Suppressor macrophage (primary cell): ENCODE measurements at places on chromosomes 5 and 9.
A peak's percentile ranks its signal among the peaks of the same experiment; 100 is the strongest.

- no peak for DNase-seq
These were observed 50.1 kb downstream of the ADAMTS2 start for GRCh38 chr5:179294891-179295777.

DNA sequence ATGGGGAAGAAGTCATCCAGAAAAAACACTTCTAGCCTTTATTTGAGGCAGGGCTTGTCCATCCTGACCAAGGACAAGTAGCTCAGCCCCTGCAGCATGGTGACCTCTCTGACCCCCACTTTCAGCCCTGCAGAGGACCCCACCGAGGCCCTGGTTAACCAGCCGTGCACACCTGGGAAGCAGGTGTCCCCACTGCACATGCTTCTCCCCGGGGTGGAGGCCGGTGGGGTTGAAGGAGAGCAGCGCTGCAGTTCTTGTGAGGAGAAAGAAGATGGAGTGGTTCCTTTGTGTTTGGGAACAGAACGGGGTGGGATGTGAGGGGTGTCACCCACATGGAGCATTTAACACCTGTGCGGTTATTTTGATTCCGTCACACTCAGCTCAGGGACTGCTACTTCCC lies 21.1 kb upstream of the ZBTB34 start:
- no peak for DNase-seq

DNA sequence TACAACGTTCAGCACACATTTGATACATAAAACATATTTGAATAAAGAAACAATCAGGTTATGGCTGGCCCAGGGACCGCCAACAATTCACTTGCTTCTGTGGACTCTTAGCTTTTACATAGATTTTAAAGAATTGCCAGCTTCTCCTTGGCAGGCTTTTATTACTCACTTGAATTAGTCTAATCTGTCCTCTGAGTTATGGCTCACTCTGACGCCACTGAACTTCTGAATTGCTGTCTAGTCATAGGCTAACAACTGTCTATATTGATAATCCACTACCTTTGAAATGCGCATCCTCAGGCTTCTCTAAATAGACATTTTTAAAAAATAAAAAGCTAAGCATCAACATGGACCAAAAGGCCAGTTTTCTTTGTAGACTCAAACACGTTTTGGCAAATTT lies 317.4 kb upstream of the SGCD start:
- no peak for DNase-seq

- DNase-seq = no peak
These were observed 1.7 kb downstream of the SH3PXD2B start for GRCh38 chr5:172452398-172453205.

DNA sequence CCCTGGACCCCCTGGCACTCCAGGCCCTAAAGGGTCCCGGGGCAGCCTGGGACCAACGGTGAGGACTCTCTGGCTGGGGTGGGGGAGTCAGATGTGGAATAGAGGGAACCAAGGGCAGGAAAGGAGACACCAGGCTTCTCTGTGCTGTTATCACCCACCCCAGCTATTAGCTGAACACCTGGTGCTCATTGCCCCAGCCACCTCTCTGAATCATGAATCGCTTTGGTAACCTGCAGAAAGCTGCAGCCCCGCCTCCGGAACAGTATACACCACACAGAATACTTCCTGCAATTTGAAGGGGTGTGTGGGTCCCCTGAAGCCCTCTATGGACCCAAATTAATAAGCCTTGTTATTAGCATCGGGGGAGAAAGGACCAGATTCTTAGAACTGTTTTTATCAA lies 40.4 kb upstream of the ORM1 start:
- DNase-seq = no peak

GRCh38 chr5:57685516-57686255 lies 203.1 kb upstream of the ACTBL2 start:
- DNase-seq = no peak

DNA sequence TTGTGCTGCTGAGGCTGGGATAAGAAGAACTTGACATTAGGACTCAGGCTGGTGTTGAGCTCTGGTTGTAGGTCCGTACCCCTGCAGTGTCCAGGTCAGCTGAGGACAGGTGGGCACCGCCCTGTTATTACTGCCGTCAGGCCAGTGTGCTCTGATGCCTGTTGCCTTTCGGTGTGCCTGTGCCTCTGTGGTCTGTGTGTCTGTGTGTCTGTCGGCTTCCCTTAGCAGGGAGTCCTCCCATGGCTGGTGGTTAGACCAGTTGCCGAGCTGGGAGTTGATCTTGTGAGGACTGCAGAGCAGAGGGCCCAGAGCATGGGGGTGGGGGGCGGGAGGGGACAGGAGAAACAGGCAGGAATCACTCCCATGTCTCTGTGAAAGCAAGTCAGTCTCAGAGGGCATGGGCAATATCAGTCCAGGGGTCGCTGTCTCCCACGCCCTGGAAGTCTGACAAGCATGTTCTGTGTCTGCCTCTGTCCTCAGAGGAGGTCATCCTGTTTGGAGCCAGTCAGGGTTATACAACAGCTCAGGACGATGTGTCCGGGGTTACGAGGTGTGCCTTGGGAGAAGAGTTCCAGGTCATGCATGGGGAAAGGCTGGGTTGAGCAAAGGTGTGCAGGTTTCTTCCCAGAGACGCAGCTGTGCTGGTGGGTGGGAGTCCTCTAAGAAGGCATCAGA lies 67.3 kb upstream of the GARNL3 start:
- no peak for DNase-seq

GRCh38 chr5:143819716-143820115 lies 7.8 kb downstream of the HMHB1 start:
- DNase-seq = no peak

GRCh38 chr9:75149841-75150241 lies 61.5 kb downstream of the OSTF1 start:
- peak; percentile 58 for DNase-seq

- DNase-seq = no peak
These were observed 42.0 kb downstream of the CRB2 start for GRCh38 chr9:123397975-123398374.

DNA sequence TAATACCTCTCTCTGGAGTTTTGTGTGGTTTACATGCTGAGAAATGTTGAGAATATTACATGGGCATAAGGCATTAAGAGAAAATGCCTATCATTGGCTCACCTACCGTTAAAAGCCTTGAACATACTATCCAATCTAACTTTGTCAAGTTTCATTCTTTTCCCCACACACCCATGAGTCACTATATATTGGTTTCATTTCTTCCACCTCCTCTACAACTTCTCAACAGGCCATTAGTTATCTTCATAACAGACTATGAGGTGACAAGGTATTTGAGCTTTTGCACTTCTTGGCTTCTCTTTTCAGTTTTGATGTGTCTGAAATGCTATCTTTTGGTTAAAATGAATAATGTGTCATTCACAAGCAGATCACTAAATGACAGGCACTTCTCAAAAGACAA lies 288.0 kb downstream of the KCNN2 start:
- DNase-seq = no peak

- no peak for DNase-seq
These were observed 57.3 kb downstream of the MED10 start for GRCh38 chr5:6321078-6321477.

DNA sequence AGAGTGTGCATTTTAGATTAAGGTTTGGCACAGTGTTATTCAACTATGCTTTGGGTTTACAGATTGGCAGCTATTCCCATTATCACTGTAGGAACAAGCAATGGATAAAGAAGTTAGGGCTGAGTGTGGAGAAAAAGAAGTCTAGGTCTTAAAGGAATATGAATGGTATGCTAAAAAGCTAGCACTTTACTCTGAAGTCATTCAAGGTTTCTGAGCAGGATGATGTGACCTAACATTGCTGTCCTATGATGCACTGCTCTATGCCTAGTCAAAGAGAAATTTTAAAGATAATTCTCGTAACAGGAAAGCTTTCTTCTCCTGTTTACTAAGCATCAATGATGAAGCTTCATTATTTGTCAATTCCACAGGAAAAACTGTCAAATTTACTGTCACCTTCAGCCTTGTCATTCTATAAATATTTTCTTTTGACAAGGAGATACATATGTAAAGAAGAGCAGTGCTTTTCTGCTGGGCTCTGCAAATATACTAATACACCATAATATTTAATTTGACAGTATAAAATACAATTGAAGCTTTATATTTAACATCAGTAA lies 476.1 kb upstream of the PTPRD start:
- DNase-seq = no peak

GRCh38 chr5:119390404-119390803 lies 34.6 kb downstream of the TNFAIP8 start:
- DNase-seq = no peak

DNA sequence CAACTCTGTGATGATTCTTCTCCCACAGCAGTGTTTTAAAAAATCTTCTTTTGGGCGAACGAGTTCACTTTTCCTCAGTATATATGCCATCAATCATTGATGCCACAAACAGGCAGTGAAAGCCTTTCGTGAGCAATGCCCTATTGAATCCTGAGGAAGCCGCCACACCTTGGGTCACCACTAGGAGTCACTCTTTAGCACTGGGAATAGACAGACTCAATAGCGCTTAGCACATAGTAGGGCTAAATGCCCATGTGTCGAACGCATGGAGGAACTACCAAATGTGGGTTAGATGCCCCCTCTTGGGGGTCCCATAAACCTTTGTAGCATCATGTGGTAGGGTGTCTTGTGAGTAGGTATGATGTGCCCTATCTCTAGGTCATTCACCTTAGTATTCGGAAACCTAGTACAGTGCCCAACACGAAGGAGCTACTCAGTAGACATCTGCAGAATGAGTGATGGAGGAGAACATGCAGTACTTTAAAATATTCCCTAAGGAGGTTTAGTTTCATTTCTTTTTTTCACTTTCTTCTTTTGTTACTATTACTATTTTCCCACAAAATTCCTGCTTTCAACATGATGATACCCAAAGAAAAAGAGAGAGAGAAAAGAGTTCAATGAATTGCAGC lies 603.7 kb downstream of the BNC2 start:
- DNase-seq = peak; percentile 51

DNA sequence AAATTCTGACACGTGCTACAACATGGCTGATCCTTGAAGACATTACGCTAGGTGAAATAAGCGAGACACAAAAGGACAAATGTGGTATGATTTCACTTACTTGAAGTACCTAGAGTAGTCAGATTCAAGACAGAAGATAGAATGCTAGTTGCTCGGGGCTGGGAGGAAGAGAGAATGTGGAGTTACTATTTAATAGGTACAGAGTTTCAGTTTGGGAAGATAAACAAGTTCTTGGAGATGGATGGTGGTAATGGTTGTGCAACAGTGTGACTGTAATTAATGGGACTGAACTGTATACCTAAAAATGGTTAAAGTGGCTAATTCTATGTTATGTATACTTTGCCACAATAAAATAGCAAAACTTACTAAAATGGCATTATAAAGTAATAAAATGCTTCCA lies 34.4 kb downstream of the PAM start:
- DNase-seq = no peak

GRCh38 chr9:14148501-14149103 lies 165.3 kb downstream of the NFIB start:
- DNase-seq = no peak

DNA sequence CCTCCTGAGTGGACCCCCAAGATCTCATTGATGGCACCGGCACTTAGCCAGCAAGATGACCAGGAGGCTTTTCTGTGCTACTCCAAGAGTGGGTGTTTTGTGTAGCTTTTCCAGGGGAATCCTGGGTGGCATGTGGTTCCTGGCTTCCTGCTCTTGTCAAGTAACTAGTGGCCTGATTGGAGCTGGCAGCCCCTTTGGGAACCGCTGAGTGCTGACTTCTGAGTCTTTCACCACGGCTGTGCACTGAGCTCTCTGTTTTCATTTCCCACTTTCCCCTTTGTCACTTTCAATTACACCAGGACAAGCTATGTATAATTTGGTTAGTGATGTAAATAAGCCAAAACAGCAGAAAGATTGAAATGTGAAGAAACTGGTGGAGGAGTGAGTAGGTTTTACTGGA lies 255.4 kb downstream of the GOLPH3 start:
- no peak for DNase-seq

- no peak for DNase-seq
These were observed 164.0 kb downstream of the ARL15 start for GRCh38 chr5:54146390-54146789.

DNA sequence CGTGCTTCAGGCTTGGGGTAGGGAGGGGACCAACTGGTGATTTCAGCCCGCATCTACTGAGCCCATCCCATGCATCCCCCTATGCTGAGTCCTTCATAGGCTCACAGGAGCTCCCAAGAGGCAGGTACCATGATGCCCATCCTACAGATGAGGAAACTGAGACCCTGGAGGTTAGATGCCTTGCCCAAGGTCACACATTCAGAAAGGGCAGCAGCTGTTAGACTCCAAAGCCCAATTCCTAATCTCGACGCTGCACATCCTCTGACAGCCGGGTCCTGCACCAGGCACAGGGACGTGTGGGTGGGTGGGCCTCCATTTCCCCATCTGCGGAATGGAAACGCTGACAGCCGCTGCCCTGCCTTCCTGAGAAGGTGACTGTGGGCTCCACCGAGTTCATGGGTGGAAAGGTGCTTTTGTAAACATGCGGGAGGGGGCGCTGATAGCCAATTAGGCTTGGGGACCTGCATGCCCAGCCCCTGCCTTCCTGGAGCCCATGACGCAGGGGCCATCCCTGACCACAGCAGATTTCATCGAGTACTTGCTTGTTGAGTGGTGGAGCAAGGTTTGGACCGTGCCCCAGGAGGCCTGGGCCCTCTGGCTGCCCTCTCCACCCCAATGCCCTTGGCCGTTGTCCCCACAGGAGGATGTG lies 2.2 kb downstream of the DNM1 start:
- no peak for DNase-seq

GRCh38 chr5:108295578-108296368 lies 86.1 kb downstream of the FBXL17 start:
- peak; percentile 12 for DNase-seq

DNA sequence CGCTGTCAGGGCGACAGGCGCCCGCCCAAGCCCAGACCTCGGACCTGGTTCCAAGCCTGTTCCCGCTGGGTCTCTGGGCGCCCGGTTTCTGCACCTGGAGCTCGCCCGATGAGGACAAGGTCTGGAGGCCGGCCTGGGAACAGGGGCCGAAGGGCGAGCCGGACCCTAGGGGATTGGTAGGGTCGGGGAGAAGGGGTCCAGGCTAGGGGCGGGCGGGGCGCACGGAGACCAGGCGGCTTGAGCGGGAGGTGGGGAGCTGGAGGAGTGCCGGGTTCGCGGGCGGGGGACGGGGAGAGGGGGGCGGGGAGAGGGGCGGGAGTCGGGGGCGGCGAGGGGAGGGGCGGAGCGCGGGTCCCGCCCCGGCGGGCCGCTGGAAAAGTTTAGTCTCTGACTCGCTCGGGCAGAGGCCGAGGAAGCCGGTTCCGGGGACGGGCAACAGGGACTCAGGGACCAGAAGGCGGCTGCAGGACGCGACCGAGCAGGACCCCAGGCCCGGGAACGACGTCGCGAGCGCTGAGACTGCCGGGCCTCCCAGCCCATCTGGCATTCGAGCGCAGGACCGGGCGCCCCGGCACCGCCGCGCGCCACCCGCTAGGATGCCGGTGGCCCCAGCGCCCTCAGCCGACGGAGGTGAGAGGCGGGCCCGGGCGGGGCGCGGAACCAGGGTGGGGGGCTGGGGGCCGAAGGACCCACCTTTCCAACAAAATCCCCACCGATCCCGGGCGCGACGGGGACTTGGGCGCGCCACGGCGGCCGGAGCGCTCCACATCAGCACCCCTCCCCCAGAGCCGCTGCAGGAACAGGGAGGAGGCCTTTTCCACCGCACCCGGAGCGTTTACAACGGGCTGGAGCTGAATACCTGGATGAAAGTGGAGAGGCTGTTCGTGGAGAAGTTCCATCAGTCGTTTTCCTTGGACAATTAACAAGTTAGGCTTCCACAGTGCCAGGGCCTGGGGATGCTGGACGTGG lies at the start of gene S1PR3:
Gene S1PR3, plus strand, starts transcription at position 403 of the 969 bp plus-strand sequence. CDS start 9,733 bp downstream, outside the sequence.
- DNase-seq = no peak

- no peak for DNase-seq
These were observed 161.0 kb upstream of the ZNF618 start for GRCh38 chr9:113715086-113715485.
